ENCODE measurements at places on chromosomes 2 and 18. TPM values are rescaled to one million over a fixed set of nuclear protein-coding genes. Genes with fewer than 3 reads are reported as not detected.

Gene RASGRP3
- 55.7 TPM for total RNA-seq

Gene C1GALT1C1L
- total RNA-seq = 0.62 TPM

Gene SLC5A7
- 0.11 TPM for total RNA-seq

Gene EGR4
- not detected for total RNA-seq

Gene GPC1
- 182 TPM for total RNA-seq

Gene PROC
- total RNA-seq = not detected

Gene MLPH
- 79.0 TPM for total RNA-seq

Gene ZNF516
- total RNA-seq = 12.3 TPM

Gene UGT1A5
- not detected for total RNA-seq

Gene NRBP1
- total RNA-seq = 58.4 TPM

Gene CFC1
- not detected for total RNA-seq

Gene DNMT3A
- 18.6 TPM for total RNA-seq

Gene PTPRN
- not detected for total RNA-seq

Gene PRSS56
- total RNA-seq = 0.11 TPM

Gene COBLL1
- 15.2 TPM for total RNA-seq

Gene SERPINB5
- not detected for total RNA-seq

Gene CCDC141
- 116 TPM for total RNA-seq

Gene HOXD13
- not detected for total RNA-seq

Gene RAD51AP2
- 0.11 TPM for total RNA-seq

Gene FAM161A
- total RNA-seq = 0.60 TPM

Gene TRIM43
- not detected for total RNA-seq

Gene ALLC
- not detected for total RNA-seq

Gene COL4A3
- 5.5 TPM for total RNA-seq

Gene SLC40A1
- 51.0 TPM for total RNA-seq

Gene OSBPL6
- total RNA-seq = 3.4 TPM

Gene SULT1C4
- 2.0 TPM for total RNA-seq

Gene ANKRD23
- total RNA-seq = 12.7 TPM

Gene STAM2
- 27.0 TPM for total RNA-seq

Gene CNDP1
- not detected for total RNA-seq

Gene PPP1R1C
- 24.0 TPM for total RNA-seq

Gene G6PC2
- not detected for total RNA-seq

Gene SNTG2
- 2.4 TPM for total RNA-seq

Gene RIT2
- total RNA-seq = not detected

Gene TMEFF2
- 0.11 TPM for total RNA-seq

Gene INHBB
- total RNA-seq = 7.1 TPM

Gene TFCP2L1
- 0.30 TPM for total RNA-seq

Gene SPDYA
- 0.35 TPM for total RNA-seq

Gene IL36B
- not detected for total RNA-seq

Gene MZT2A
- total RNA-seq = 401 TPM

Gene CLEC4F
- total RNA-seq = 0.22 TPM

Gene CRIM1
- total RNA-seq = 21.7 TPM

Gene SP140
- 0.32 TPM for total RNA-seq

Gene FOXD4L1
- not detected for total RNA-seq

Gene SLC5A6
- 12.3 TPM for total RNA-seq

Gene GCG
- not detected for total RNA-seq

Gene IL37
- total RNA-seq = not detected

Gene PSMA8
- 0.14 TPM for total RNA-seq

Gene PRKAG3
- total RNA-seq = not detected

Gene TMEM163
- total RNA-seq = 0.46 TPM

Gene CXCR1
- total RNA-seq = 1.1 TPM

Gene COL3A1
- 72.7 TPM for total RNA-seq

Gene POTEF
- total RNA-seq = not detected

Gene ALPG
- not detected for total RNA-seq

Gene ABCB11
- total RNA-seq = 0.32 TPM

Gene PLEKHB2
- 30.8 TPM for total RNA-seq

Gene ANO7
- 0.81 TPM for total RNA-seq

Gene SERPINB11
- not detected for total RNA-seq

Gene MGAT5
- total RNA-seq = 92.3 TPM

Gene EFR3B
- 4.1 TPM for total RNA-seq
